ENCODE measurements at places on chromosomes 12 and 14.

GRCh38 chr12:73124480-73124879 lies 852.3 kb downstream of the TRHDE start:
- no peak for DNase-seq

- DNase-seq = no peak
These were observed 2.9 kb downstream of the BEGAIN start for GRCh38 chr14:100584056-100585031.

GRCh38 chr14:72261068-72261467 lies 328.8 kb downstream of the RGS6 start:
- no peak for DNase-seq

GRCh38 chr12:66168410-66168809 lies 1.4 kb downstream of the TMBIM4 start:
- DNase-seq = peak; percentile 42

DNA sequence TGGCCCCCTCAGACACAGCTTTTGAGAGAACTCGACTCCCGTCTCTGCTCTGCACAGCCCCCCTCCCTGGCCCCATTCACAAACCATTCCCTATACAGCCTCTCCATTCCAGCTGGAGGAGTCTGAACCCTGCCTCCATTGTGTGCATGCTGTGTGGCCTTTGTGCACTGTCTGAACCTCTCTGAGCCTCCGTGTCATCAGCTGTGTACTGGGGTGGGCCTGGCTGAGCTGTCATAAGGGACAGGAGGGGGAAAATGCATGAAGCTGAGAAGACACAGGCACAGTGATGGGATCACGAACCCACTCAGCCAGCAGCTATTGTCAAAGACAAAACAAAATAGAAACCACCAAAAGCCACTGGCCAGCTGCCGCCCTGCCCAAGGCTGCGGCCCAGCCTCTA lies 130.8 kb downstream of the RFLNA start:
- no peak for DNase-seq

GRCh38 chr14:55190906-55191202 lies 531 bp downstream of the DLGAP5 start:
- no peak for DNase-seq

- DNase-seq = peak; percentile 77
These were observed 10.8 kb downstream of the FBXL14 start for GRCh38 chr12:1583421-1584078.

DNA sequence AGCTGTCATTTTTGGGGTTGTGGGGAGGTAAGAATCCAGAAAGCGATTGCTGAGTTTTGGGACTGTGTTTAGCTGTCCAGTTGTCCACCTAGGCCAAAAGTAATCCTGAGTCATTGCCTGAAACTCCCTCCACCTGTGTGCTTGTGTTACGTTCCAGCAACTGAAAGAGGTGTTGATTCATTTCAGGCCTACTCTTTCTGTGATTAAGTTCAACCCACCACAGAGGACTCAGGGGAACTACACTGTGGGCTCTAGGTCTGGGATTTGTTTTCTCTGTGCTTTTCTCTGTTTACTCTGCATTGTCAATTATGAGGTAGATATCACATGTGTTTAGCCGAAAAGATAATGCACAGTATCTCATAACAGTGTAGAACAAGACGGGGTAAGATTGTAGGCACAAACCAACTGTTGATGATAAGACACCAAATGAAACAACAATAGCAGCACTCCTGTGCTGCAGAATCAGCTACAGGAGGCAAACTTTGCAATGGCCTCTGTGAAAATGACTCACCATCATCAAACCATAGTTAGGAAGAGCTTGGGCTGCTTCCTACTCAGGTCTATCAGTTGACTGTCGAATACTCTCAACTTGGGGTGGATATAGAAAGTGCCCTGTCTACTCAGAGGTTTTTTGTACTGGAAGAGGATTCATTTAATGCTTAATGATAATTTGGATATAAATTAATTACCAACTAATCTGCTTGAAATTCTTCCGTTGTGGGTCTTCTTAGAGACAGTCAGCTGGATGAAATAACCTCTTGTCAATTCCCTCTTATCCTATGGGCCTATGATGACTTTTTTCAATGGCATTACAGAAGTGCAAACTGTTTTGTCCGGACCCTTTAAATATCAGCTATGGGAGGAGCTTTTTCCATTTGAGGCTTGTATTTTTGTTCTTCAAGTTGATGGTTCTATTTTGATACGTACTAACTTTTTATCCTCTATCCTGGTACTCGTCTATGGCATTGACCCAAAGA lies 385.9 kb downstream of the BMP4 start:
- no peak for DNase-seq

GRCh38 chr12:67069451-67070306 lies 199.5 kb upstream of the CAND1 start:
- no peak for DNase-seq

Data from AML-193 (cell line).